Choroid plexus epithelial cell (primary cell): ENCODE measurements at places on chromosomes 7 and 10.

DNA sequence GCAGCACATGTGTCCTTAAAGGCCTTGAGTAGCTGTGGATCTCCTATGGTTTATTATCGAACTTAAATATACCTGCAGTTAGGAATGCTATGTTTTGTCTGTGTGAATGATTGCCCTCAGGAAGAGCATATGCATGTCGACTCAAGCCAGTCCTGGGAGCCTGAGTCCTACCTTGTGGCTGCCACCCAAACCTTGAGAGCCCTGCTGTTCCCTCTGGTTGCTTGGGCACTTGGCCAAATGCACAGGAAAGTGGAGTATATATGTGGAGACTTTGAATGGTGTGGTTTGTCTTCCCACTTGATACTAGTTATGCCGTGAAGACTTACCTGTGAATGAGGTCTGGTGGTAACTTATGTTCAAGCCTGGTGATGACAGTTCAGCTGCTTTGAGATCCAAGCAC, 409.8 kb downstream of the LRMDA start:
- DNase-seq: no peak

- DNase-seq: no peak
Measured at GRCh38 chr10:72712136-72712535, 20.2 kb downstream of the MCU start.

- no peak for DNase-seq
Measured at GRCh38 chr10:100021322-100021721, 11.6 kb upstream of the DNMBP start.

GRCh38 chr10:47176903-47177868, 122.8 kb upstream of the GDF10 start:
- no peak for DNase-seq

GRCh38 chr7:124954790-124955189, 25.2 kb upstream of the POT1 start:
- no peak for DNase-seq

DNA sequence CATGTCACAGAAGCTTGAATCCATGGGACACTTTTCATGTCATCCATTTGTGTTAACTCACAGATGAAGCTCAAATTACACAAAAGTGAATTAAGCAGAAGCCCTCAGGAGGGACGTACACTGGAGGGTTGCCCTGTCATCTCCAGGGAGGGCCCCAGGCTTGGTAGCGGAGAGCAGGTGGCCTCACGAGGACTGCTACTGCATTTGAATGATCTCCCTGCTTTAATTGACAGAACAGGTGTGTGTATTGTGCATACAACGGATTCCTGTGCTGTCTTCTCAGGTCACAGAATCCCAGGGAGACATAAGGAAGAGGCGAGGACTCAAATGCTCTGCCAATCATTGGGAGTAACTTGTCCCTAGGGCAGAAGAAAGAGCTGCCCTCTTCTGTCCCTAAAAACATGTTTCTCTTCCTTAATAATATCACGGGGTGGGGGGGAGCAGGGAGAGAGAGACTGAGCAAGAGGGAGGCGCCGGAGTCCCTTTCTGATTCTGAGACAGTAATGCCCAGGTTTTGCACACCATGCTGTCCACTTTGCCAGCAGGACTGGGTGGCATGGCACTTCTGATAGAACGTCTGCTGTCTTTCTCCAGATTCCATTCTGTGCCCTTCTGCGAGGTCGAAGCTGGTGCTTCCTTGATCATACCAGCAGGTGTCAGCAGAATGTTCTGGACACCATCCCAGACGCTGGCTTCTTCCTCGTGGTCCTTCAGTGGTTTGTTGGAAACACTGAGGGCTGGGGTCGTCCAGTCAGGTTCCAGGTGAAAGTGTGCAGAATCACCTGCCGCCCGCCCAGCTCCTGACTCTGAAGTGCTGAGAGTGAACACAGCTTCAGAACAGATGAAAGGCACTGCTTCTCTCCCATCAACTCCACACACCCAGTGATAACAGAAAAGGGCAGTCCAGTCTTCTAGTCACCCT, 26.2 kb upstream of the RASGEF1A start:
- DNase-seq: peak; percentile 73

- peak; percentile 33 for DNase-seq
Measured at GRCh38 chr7:103636153-103636552, 190.1 kb upstream of the SLC26A5 start.

- DNase-seq: no peak
Measured at GRCh38 chr10:98528166-98528804, 81.5 kb upstream of the HPS1 start.

DNA sequence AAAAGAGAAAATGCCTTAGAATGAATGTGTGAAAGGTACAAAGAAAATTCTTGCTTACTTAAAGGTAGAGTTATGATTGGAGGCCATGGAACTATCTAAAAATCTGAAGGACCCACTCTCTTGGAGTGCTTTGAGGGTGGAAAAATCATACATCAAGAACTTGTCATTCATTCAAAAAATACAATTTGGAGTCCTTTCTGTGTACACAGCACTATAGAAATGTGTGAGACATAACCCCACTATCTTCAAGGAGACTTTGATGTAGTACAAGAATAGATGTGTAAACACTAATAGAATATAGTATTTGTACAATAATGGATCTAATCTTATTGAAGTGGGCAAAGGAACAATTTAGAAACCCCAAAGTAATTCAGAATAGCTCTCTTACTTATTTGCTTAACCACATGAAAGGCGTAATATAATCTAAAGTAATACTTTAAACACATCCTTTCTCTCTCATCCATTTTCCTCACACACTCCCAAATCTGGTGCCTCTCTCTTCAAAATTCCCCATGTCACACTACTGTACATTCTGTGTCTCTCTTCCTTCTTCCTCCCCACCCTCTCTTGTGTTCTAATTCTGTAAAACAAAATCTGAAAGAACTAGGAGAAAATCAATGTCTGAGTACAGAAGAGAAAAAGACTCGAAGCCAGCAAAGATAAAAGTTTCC, 166.7 kb downstream of the DNAJB9 start:
- DNase-seq: no peak

GRCh38 chr10:16242859-16243613, 193.8 kb upstream of the PTER start:
- no peak for DNase-seq

DNA sequence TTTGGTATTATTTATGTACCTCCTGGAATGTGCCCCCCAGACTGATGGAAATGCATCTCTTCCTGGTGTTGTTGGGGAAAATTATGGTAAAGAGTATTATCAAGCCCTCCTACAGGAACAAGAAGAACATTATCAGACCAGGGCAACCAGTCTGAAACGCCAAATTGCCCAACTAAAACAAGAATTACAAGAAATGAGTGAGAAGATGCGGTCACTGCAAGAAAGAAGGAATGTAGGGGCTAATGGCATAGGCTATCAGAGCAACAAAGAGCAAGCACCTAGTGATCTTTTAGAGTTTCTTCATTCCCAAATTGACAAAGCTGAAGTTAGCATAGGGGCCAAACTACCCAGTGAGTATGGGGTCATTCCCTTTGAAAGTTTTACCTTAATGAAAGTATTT, 17.0 kb downstream of the CSGALNACT2 start:
- no peak for DNase-seq

- peak; percentile 100 for DNase-seq
Measured at GRCh38 chr7:30026229-30027064, at the start of gene FKBP14. Gene FKBP14, minus strand, starts transcription at chr7:30026702. Its CDS starts 194 bp downstream, at chr7:30026508.

DNA sequence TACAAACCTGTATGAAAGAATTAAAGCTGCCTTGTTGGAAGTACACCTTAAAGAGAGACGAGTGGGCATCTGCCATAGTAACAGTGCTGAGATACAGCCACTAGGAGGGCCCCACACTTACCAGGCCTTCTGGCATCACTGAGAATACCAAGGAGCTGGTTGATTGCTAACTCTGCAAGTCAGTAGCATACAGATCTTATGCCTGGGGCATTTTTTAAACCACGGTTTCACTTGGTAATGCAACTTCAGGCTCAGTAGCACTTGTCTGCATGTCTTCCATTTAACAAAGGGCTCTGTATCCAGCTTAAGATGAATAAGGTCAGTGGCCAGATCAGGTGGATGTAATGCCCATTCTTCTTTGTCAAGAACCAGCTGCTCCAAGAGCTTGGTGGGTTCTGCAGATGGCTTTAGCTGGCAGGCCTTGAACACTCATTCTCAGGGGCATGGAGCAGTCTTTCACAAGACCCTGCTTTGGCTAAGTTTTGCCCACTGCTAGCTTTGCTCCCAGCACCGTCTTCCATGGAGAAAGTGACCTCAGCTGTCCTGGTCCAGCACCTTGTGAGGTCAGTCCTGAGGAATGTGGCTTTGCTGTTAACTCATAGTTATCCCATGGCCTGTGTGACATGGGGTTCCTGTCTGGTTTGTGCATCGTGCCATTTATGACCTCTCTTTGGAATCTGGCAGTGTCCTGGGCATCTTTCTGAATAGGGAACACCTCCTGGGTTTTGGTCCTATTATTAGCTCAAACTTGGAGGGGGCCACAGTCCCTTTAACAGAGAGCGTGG, 68.1 kb downstream of the BMPER start:
- no peak for DNase-seq
